ENCODE measurements at places on chromosomes 2 and 18.
A peak's percentile ranks its signal among the peaks of the same experiment; 100 is the strongest.

DNA sequence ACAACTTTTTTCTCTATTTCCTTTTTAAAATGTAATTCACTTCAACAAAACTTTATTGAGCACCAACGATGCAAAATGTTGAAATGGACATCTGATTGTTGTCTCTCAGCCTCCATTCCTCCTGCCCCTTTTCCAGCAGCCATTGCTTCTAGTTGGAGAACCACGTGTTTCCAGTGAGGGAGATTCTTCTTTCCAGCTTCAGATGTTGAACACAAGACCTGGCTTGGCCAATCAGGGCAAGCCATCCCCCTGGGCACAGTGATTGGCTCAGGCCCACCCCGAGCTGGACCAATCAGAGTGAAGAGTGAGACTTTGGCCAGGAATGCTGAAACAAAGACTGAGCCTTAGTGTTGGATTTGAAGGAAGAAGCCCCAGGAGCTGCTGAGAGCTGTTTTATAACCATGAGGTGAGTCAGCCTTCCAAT is 59.0 kb downstream of the E2F6 start:
- peak; percentile 92 for DNase-seq

DNA sequence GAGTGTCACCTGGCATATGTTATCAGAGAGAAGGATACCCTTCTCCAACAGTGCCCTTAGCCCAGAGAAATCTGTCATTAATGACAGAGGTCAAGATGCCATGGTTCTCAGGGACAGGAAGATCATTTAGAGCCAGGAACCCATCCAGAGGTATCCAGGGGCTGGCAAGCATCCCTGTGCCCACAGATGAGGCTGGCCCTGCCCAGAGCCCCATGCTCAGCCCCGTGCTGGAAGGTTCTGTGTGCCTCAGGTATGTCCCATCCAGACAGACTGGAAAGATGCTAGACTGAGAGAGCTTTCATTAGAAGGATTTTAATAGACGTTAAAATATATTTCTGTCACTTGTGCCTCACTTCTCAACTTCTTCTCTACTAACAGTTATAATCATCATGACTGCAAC is 8.2 kb upstream of the TUBB6 start:
- DNase-seq: no peak

DNA sequence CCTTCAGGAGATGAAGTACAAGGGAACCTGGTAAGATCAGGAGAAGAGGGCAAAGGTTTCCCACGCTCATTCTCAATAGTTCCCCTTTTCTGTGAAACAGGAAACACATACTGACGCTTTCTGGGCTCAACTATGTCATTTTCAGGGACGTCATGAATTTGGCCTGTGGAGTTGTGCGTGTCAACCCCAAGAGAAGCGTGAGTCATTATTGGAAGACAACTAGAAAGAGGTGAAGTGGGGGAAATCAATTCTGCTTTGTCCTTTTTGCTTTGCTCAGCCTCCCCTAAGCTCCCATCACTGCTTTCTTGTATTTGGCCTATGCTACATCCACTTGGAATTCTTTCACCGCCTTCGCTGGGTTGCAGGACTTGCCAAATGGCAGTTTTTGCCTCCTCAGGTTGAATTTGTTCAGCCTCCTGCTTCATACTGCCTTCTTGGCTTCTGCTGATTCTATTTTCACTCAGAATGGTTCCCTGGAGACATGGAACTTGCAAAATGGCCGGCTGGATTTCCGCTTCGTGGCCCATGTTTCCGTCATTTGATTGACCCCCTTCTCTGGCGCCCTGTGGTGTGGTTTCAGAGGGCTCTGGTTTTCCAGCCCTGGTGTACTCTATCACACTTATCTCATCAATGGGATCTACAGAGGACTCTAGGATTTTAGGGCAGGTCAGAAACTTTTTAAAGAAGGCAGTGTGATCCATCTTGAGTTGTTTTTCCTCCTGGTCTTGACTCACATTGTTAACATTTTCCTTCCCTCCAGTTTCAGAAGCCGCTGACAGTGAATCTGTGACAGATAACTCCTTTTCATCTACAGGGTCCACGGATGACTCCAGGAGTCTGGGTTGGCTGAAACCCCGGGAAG is 93.3 kb downstream of the ALPK2 start:
- peak; percentile 63 for DNase-seq

DNA sequence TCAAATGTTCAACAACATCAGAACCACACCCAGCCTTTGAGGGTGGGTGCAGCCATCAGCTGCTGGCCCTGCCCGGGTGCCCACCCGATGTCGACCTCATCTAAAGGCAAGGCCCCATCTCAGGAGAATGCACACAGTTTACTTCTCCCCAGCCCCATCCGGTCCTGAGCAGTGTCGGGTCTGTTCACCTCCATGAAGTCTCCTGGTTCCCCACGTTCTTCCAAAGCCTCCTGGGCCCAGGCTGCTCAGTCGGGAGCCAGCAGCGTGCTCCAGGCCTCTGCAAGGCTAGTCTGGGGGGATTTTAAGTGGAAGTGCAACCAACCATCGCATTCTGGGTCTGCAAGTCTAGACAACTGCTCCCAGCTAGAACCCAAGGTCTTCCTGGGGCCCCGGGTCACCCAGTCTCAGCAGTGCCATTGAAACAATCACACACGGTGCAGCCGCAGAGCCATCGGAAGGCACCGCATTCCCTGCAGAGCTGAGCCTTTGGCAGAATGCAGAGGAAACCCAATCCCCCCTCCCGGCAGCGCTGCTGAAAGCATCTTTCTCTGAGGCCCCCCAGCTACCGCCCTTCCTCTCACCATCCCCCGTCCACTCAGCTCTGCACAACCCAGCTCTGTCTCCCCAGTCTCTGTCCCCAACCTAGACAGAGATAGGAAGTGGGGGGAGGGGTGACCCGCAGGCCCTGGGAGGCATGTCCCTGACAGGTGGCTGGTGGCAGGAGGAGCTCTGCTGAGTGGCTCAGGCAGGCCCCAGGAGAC is 8.5 kb downstream of the ESPNL start:
- no peak for DNase-seq

DNA sequence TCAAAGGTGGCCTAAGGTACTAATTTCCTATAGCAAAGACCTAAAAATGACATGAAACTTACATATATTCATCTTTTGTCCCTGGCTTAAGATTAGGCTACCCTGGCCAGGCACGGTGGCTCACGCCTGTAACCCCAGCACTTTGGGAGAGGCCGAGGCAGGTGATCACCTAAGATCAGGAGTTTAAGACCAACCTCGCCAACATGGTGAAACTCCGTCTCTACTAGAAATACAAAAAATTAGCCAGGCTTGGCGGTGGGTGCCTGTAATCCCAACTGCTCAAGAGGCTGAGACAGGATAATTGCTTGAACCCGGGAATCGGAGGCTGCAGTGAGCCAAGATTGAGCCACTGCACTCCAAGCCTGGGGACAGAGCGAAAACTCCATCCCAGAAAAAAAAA is 5.9 kb downstream of the SRSF7 start:
- no peak for DNase-seq

DNA sequence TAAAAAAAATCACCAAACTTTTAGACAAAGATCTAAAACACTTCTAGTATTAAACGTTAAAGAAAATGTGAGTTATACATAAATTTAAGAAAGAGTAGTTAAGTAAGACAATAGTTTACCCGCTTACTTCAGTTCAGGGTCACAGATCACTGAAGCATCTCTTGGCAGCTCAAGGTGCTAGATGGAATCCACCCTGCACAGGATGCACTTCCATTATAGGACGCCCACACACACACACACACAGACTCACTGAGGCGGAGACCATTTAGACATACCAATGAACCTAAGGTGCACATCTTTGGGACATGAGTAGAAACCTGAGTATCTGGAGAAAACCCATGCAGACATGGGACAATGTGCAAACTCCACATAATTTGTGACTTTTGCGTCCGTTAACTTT is 630.6 kb upstream of the ZNF804A start:
- no peak for DNase-seq

GRCh38 chr2:177767768-177768167 is 304.8 kb downstream of the PDE11A start:
- no peak for DNase-seq

- peak; percentile 40 for DNase-seq
Observed at GRCh38 chr18:57447154-57447621, 12.0 kb downstream of the ONECUT2 start.

- no peak for DNase-seq
Observed at GRCh38 chr2:199118673-199119112, 339.0 kb downstream of the SATB2 start.

- DNase-seq: no peak
Observed at GRCh38 chr2:173104156-173104555, 28.5 kb downstream of the MAP3K20 start.

DNA sequence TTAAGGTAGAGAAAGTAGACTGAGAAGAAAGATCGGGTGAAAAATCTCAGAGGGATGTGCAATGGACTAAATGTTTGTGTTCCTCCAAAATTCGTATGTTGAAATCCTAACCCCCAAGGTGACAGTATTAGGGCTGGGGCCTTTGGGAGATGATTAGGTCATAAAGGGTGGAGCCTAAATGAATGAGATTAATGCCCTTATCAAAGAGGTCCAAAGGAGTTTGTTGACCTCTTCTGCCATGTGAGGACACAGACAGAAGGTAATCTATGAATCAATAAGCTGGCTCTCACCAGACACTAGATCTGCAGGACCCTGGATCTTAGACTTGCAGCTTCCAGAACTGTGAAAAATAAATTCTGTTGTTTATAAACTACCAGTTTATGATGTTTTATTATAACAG is 2.7 kb upstream of the NMI start:
- DNase-seq: no peak

DNA sequence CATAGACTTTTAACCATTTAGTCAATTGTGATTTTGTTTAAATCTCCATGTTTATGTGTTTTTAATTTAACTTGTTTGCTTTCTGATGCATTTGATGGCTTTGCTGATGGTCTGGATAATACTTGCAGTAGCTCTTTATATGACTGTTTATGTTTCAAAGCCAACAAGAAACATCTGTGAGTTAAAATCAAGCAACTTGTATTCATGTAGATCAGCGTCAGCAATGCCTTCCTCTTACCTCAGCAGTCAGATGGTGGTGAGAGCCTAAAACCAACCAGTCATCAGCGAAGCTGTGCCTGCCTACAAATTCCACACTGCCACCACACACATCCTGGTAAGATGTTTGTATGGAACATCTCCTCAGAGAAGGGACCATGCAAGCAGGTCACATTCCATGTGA is 231.9 kb downstream of the PTGR3 start:
- DNase-seq: no peak

GRCh38 chr18:76521417-76522121 is 26.5 kb upstream of the ZNF516 start:
- no peak for DNase-seq

DNA sequence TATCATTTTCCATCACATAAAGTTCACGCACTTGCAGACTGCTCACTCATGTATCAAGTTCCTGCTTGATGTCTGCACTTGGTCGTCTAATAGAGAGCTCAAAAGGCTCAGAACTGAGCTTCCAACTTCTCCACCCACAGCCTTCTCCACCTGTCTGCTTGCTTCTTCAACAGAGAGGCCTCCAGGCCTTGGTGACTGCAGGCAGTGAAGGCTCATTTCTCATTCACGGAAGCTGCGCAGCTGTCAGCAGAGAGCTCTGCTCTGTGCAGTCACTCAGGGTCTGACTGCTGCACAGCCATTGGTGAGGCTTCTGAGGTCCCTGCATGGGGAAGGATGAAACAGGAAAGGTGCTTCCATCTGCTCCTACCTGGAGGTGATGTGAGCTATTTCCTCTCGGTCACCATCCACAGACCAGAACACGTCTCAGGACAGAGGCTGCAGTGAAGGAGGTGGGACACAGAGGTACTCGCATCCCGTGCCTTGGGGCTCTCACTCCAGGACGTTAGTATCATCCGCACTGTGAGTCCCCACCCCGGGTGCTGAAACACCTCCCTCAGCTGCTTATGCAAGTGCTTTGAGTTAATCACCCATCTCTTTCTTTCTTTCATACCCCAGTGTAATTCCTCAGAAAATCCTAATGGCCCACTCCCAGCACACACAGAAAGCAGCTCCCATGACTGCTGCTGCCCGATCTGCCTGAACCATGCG is 126.2 kb downstream of the TMEM18 start:
- DNase-seq: no peak

- DNase-seq: no peak
Observed at GRCh38 chr2:241796209-241796608, 12.8 kb upstream of the NEU4 start.

DNA sequence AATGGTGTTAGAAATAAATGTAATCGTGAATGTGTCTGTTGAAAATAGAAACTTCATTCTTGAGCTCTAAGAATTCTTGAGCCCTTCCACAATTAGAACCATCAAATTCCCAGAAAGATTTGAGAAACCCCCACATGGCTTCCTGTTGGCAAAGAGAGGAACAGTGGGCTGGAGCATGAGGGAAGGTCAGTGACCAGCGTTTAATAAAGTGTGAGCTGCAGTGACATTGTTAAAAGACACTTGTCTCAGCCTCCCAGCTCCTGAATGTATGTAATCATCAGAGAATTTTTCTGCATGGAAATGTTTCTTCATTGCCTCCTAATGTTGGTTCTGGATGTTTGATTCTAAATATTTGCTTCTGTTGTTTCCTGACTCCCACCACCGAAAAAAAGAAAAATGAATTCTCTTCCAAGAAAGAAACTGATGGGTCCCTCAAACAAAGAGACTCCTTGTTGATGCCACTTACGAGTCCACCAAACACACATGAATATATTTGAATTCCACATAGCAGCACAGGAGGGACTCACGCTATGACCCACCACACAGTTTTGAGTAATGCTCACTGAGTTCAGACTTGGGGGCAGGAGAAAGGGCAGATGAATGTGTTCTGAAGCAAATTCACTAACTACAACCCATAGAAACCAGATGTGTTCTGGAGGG is 225.1 kb upstream of the KLHL29 start:
- no peak for DNase-seq

DNA sequence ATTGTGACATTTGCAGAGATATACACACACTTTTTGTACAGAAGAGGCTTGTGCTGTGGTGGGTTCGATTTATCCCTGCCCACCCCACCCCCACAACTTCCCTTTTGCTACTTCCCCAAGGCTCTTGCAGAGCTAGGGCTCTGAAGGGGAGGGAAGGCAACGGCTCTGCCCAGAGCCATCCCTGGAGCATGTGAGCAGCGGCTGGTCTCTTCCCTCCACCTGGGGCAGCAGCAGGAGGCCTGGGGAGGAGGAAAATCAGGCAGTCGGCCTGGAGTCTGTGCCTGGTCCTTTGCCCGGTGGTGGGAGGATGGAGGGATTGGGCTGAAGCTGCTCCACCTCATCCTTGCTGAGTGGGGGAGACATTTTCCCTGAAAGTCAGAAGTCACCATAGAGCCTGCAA is 40.0 kb downstream of the STEAP3 start:
- DNase-seq: no peak

DNA sequence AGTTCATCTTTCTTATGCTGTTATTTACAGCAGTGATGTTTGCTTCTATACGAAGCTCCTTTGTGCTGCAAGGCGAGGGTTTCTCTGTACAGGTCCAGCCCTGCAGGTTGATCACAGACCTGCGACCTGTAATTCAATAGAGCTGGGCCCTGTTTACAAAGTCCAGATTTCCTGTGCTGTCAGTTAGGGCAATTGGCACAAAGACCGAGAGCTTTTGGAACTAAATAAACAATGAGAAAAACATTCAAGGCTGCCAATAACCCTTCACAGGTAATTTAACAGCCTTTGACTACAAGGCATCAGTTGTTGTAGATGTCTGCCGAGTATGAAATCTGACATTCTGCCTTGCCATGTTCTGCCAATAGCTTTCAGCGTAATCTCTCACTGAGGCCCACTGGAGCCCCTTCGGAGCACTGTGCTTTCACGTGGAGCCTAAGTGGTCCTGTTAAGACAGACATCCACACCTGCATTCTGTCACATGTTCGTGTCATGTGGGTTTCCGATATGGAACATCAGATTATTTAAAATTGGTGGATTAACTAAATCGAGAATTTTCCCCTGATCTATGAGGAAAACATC is 232.5 kb downstream of the PTGR3 start:
- DNase-seq: no peak

GRCh38 chr18:58247363-58247834 is 203.4 kb downstream of the NEDD4L start:
- DNase-seq: no peak

Data from fibroblast of upper back skin (primary cell).